Stimulated activated CD8-positive, alpha-beta memory T cell treated with anti-CD3 and anti-CD28 coated beads, Interleukin-7, amount 100 ng/mL, for 48 hours (primary cell): ENCODE measurements at places on chromosomes 4 and X.

DNA sequence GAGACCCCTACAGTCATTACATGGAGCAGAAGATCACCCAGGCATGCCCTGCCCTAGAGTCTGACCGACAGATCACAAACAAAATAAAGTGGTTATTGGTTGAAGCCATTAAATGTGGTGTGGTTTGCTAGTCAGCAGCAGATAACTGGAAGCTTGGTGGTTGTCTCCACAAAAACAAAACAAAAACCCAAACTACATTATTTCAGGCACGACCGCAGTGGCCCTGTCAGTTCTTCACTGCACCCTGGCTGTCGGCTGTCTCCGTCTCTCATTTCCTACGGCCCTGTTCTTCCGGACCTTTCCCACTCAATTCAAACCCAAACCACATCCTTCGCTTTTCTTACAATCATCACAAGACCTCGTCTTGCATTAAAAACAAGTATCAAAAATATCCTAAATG lies 521.3 kb upstream of the ZFP42 start:
- DNase-seq, result no peak

DNA sequence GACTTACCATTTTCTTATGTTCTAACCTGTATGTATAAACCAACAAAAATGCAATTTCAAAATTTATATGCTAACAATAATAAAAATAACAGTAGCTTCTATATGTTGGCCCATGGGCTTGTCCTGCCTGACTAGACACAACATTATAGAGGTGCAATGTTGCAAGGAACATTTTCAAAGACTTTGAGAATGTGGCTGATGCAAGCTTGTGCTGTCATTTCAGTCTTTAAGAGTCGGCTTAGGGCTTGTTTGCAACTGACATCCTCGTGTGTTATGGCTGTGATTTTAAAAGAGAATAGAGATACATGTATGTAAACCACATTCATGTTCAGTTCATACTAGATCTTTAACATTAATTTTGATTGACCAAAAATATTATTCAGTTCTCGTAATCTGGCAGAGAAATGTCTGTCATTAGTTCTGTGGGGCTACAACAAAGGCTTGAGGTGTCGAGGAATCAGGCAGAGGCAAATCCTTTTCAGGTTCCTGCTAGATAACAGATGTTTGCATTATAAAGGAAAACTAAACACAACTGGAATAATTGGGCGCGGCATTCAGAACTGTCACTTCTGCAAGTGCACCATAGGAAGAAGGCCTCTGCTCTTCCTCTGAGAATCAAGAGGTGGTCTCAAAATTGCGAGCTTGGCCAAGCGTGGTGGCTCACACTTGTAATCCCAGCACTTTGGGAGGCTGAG lies 13.1 kb downstream of the TMSB4X start:
- DNase-seq, result no peak

DNA sequence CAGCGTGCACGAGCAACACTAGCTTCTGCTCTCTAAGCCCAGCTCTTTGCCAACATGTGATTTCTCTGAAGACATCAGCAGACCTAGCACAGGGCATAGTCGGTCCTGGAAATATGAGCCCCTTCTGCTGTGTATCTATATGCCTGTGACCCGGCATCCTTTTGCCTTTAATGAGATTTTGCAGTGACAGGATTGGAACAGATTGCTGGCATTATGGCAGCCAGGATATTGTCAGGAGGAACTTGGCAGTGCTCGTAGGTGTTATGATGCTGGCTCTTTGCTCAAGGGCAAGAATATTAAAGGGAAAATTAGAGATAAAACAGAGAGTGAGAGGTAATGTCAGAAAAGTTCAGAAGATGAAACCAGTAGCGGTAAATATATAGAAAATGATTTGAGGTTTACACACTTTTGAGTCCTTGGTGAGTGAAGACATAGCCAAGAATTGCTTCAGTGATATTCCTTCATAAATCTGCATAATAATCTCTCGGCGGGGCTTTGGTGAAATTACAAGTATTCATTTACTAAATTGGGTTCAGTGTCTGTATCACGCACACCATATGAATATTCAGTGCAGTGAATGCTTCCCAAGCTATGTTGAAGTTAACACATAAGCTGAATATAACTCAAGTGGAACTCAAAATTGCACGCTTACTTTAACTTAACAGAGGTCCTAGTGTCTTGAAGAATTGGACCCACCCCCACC lies 502.1 kb upstream of the NR3C2 start:
- no peak for DNase-seq

GRCh38 chr4:77113069-77113468 lies 37.3 kb upstream of the CCNI start:
- DNase-seq, result no peak

GRCh38 chr4:68655764-68656444 lies 14.5 kb downstream of the UGT2B15 start:
- DNase-seq, result no peak

GRCh38 chrX:146481735-146482134 lies 327.8 kb upstream of the CXorf51B start:
- no peak for DNase-seq

- no peak for DNase-seq
These were observed 61.5 kb upstream of the AP1S2 start for GRCh38 chrX:15915959-15916703.

DNA sequence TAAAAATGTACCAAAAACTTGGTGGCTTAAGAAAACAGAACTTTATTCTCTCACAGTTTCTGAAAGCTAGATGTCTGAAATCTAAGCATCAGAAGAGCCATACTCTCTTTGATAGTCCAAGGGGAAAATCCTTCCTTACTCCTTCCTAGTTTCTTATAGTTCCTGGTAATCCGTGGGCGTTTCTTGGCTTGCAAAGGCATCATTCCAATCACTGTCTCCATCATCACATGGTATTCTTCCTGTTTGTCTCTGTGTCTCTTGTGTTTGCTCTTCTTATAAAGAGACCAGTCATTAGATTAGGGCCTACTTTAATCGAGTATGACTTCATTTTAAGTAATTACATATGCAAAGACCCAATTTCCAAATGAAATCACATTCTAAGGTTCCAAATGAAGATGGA lies 118.9 kb upstream of the FSTL5 start:
- DNase-seq, result no peak

DNA sequence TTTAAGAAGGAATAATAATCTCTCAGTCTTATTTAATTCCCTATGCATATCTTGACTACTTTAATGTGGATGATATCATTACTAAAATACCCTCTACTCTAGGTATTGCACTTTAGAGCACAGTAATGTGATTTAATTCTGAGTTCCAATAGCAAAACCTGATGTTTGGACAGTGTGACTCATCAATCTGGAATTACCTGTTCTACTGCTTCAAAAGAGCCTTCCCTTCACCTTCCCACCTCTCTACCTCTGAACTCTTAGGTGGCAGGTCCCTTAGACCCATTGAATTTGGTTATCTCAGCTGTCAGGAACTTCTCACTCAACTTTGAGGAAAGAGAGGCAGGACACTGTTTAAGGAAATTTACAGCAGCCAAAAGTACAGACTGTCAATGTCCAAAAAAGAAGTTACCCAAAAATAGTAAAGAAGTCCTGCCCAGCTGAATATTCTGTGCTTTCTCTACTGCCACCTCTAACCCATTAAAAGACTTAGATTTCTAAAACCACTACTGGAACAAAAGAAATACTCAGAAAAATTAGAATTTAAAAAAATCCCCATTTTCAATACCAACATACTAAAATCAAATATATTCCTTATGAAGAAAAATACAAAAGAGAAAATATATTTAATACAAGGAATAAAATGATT lies 123.1 kb upstream of the GPM6A start:
- no peak for DNase-seq

GRCh38 chr4:107006218-107006617 lies 29.9 kb downstream of the DKK2 start:
- DNase-seq, result no peak

- DNase-seq, result peak; percentile 10
These were observed 103.0 kb upstream of the KLF3 start for GRCh38 chr4:38560768-38561558.

DNA sequence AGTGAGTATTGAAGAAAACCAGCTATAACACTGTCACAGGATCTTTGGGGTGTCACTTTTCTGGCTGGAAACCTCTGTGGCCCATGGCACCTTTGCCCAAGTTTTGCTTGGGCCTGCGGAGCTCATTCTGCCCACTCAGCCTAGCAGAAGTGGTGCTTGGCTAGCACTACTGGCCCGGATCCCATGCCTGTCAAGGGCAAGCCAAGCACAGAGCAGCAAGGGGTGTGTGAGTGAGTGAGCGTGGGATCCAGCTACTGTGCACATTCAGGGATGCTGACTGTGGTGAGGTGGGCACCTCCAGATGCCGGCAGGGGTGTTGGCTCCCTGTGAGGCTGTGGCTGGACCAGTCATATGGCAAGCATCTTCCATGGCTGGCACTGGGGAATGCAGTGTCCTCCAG lies 55.4 kb upstream of the RASGEF1B start:
- DNase-seq, result no peak

DNA sequence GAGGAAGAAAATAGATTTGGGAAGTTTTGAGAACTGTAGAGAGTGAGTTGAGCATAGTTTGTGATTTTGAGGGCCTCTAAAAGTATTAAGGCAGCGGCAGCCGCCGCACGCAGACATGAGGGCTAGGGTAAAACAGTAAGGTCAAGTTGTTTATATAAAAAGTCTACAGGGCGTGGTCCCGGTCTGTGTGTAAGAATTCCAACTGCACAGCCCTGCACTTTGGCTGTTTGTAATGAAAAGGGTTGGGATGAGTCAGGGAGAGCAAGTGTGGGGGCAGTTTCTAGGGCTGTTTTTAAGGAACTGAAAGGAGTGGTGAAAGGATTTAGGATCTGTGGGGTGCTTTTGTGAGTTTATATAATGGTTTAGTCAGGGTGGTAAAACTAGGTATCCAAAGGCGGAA lies 55.0 kb downstream of the BEX3 start:
- no peak for DNase-seq

- no peak for DNase-seq
These were observed 116.5 kb upstream of the RBPJ start for GRCh38 chr4:26204249-26204825.

DNA sequence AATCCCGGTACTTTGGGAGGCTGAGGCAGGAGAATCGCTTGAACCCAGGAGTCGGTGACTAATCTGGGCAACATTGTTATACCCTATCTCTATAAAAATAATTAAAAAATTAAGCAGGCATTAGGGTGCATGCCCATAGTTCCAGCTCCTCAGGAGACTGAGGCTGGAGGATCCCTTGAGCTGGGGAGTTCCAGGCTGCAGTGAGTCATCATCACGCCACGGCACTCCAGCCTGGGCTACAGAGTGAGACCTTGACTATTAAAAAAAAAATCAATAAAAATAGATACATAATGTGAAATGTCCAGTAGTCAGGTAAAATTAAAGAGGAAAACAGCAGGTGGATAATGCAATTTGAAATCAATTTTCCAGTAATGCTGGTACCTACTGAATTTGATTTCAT lies 14.6 kb downstream of the ADGRL3 start:
- DNase-seq, result no peak

DNA sequence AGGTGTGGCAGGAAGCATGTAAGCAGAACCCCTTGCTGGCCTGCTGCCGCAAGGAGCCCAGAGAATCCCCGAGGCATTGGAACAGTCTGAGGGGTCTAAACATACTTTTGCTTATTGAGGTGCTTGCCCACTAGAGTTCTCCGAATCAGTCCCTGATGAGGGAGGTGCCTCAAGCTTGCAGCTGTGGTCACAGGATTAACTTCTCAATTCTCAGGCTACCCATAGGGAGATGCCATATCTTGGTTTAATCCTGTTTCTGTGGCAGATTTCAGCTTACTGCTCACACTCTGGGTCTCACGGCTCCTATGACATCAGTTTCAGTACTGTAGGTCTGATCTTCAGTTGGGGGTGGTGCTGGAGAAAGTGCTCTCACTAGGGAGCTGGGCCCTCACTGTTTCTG lies 39.9 kb downstream of the CCNG2 start:
- peak; percentile 23 for DNase-seq

- DNase-seq, result no peak
These were observed 3.2 kb upstream of the TIGD2 start for GRCh38 chr4:89108091-89108490.

DNA sequence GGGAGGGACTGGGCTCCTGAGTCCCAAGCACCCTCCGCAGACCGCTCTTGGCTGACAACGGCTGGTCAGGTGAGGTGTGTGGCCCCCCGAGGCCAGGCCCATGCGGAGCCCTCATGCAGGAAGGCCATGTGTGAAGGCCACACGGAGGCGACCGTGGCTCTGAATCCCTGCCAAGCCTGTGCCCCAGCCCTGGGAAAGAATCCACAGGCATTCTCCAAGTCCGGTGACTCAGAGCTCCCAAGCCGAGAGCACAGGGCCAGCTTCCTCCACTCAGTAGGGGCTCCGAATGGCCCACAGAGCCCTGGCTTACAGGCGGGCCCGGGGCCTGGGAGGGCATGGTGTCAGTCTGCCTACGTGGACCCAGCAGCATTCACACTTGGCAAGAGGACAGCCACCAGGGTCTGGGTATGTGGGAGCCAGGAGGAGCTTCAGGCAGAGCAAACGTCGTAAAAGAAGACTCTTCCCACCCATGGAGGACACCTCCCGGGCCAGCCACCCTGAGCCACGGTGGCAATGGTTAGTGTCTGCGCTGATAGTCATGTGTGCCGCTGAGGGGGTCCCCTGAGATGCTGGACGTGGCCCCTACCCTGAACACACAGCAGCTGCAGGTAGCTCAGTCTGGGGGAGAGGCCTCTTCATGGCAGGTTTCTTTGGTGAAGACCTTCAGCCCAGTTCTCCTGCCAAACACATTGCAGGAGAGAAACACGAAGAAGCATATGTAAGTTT lies 105.7 kb downstream of the PSAPL1 start:
- DNase-seq, result no peak

DNA sequence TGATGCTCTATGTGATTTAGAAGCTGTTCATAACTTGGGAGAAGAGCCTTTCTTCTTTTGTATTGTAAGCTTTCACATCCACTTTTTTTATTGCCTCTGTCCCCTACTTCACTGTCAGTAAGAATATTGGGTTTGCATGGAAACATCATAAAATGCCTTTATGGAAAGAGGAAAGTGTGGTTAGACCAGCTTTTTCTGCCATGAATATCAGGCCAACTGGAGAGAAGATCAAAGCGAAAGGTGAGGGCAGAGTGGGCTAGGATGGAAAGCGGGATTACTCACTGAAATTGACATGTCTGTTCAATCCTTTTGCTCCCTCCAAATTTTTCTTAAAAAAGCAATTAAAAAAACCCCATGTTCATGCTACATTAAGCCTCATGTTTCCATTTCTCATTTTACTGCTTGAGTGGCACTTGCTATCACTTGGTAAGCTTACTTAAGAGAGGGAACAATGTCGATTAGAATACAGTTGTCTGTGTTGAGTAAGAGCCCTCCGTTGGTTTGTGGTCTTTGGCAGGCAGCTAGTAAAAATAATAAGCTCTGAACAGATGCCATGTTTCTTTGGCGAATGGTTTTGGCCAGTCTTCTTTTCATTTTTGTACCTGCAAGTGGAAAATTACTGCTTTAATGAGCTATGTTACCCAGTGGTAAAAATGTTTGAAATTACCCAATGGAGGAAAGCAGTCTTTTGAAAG lies 35.9 kb downstream of the SUPT20HL1 start:
- no peak for DNase-seq

DNA sequence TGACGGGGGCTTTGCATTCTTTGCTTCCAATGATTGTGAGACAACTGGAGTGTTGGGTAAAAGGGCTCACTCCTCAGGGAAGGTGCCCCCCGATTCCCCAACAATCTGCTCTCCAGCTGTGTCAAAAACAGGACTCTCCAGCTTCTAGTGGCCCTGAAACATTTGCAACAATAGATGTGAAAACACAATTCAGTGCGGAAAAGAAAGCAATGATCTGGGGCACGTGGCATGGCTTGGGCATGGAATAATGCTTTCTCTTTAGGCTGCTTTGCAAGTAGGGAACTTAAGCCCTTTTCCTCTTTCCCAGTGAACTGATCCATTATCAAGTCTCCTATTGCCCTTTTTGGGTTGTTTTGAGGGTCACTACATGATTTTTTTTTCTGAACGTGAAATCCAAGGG lies 239.9 kb downstream of the C4orf33 start:
- DNase-seq, result no peak
